Bronchus fibroblast of lung (primary cell): ENCODE measurements at places on chromosomes 13 and 19. TPM values are rescaled to one million over a fixed set of nuclear protein-coding genes. Genes with fewer than 3 reads are reported as not detected.

Gene OVOL3
- not detected in 2 replicates for total RNA-seq

Gene ZNF565
- 1.7 and 1.9 TPM in 2 replicates for total RNA-seq

Gene DHRS12
- 3.9 and 4.2 TPM in 2 replicates for total RNA-seq

Gene PPP1R15A
- 23.3 and 33.8 TPM in 2 replicates for total RNA-seq

Gene CGB3
- total RNA-seq, result not detected in 2 replicates

Gene KANK3
- 0.15 and 0.17 TPM in 2 replicates for total RNA-seq

Gene AXL
- 379 and 401 TPM in 2 replicates for total RNA-seq

Gene DNAAF3
- total RNA-seq, result 0.15 and 0.34 TPM in 2 replicates

Gene DACH1
- total RNA-seq, result under 0.01 and 0.17 TPM in 2 replicates

Gene C1QTNF9
- total RNA-seq, result not detected in 2 replicates

Gene CEBPA
- under 0.01 TPM in 1 of 2 replicates, not detected in the other for total RNA-seq

Gene TMEM145
- total RNA-seq, result 0.17 TPM in 1 of 2 replicates, not detected in the other

Gene SBNO2
- 31.4 and 35.2 TPM in 2 replicates for total RNA-seq

Gene PRKCSH
- total RNA-seq, result 171 and 176 TPM in 2 replicates

Gene NANOS2
- not detected in 2 replicates for total RNA-seq

Gene ATXN8OS
- total RNA-seq, result not detected in 2 replicates

Gene IGFL2
- not detected in 2 replicates for total RNA-seq

Gene WDR18
- 80.5 and 86.7 TPM in 2 replicates for total RNA-seq

Gene PDCD2L
- total RNA-seq, result 23.2 and 28.7 TPM in 2 replicates

Gene MYCBP2
- 19.5 and 21.4 TPM in 2 replicates for total RNA-seq

Gene ZIM2
- not detected in 2 replicates for total RNA-seq

Gene SULT2B1
- total RNA-seq, result 0.15 TPM in 1 of 2 replicates, not detected in the other

Gene BEST2
- total RNA-seq, result not detected in 2 replicates

Gene TNFSF9
- total RNA-seq, result 0.67 and 0.74 TPM in 2 replicates
